ENCODE measurements at places on chromosomes 6 and 20.

GRCh38 chr6:147615659-147616456, 107.4 kb downstream of the SAMD5 start:
- DNase-seq, result no peak

- no peak for DNase-seq
These were observed 19.7 kb downstream of the BTN2A1 start for GRCh38 chr6:26477426-26477825.

GRCh38 chr6:117303323-117303722, 38.0 kb downstream of the VGLL2 start:
- DNase-seq, result no peak

DNA sequence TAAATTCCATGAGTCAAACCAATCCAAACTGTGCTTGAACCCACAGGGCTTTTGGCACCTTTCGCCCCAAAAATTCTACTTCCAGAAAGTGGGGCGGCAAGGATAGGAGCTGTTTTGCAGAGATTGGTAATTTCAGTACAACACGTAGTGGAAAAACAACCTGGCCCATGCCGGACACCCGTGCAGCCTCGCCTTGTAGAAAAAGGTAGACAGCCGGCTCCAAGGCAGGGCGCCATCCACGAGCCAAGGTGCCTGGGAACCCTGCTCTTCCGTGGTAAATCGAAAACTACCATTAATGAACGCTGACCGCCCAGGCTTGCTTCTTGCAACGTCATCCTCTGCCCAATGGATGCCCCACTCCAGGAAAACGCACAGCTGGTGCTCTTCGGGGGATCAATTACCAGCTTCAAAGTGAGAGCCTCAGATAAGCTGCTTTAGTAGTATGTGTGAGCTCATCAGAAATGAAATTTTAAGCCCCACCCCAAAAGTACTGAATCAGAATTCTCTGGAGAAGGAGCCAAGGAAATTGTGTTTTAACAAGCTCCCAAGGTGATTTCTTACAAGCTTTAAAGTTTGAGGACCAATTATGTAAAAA, 1.8 kb downstream of the OOEP start:
- DNase-seq, result no peak

DNA sequence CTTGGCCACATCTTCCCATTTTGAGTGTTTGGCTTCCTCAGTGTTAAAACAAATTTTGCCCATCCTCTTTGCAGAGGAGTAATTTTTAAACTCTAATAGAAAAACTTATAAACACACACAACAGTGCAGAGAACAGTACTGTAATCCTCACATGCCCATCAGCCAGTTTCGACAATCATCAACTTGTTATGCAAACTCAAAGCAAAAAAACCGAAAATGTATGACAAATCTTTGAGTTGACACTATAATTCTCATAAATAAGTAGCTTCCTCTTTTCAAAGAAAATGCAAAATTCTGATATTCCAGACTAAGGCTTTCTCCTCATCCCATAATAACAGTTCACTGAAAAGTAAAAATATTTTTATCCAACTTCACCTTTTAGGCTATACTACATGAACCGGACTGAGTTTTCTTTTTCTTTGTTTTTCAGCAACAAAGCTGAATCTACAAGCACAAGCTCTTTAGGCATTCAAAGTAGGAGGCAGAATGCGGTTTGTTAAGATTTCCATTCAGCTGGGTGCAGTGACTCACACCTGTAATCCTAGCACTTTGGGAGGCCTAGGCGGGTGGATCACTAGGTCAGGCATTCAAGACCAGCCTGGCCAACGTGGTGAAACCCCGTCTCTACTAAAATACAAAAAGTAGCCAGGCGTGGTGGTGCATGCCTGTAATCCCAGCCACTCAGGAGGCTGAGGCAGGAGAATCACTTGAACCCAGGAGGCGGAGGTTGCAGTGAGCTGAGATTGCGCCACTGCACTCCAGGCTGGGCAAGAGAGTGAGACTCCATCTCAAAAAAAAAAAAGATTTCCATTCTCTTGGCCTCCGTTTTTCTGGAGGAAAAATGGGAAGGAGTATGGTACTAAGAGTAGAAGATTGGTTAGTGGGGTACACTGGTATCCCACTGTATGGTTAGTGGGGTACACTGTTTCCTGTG, 74.8 kb downstream of the GCNT2 start:
- no peak for DNase-seq

GRCh38 chr6:163958646-163959045, 544.1 kb downstream of the QKI start:
- no peak for DNase-seq

GRCh38 chr20:54620611-54621010, 145.2 kb downstream of the DOK5 start:
- no peak for DNase-seq

DNA sequence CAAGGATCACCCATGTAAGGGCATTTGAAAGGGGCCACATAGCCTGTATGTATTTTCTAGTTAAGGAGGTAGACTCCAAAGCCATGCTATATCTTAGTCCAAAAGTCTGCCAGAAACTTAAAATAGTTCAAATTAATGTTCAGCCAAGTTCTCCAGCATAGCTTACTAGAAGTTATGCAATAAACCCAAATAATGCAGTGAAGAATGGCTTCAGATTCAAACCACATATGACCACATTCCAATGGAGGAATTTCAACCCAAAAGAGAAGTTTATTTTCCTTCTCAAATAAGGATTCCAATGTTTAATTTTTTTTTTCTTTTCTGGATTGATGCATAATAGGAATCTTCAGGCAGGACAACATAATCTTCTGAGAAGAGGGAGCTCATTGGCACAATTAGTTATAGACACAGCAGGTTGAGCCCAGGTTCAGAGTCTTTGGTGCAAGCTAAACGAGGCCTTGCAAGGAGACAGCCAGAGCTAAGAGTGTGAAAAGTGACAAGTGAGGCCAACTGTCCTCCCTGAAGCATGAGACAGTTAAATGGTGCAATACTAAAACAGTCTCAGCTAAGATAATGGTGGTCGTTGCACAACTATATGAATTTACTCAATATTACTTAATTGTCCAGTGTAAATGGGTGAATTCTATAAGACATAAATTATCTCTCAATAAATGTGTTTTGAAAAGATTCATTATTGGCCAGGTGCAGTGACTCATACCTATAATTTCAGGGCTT, 598.8 kb upstream of the CDH4 start:
- no peak for DNase-seq

GRCh38 chr6:123415844-123416468, 220.8 kb downstream of the TRDN start:
- no peak for DNase-seq

DNA sequence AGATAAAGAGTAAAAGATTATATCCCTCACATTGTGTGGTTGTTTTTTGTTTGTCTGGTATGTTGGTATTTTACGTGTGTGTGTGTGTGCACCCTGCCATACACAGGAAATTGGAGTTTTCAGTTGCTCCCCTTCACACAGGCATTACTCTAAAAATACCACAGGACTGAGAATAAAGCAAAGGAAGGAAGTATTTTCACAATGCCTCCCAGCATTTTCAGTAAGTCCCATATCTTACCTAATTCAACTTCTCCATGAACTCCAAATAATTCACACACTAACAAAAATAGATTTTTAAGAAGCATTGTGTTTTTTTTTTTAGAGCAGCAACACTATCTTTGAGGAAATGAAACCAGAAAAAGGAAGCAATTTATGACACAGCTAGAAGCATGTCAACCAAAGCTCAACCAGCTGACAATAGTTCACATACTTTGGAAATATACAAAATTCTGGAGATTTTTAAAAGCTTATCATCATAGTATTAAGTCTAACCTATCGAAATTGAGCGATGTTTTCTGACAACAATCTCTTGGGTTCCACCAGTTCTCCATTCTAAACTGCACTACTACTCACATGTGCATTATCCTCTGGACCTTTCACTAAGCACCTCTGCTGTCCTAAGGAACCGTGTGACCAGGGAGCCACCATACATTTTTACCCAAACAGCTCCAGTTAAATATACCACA, 2.1 kb downstream of the UBE2J1 start:
- DNase-seq, result no peak

DNA sequence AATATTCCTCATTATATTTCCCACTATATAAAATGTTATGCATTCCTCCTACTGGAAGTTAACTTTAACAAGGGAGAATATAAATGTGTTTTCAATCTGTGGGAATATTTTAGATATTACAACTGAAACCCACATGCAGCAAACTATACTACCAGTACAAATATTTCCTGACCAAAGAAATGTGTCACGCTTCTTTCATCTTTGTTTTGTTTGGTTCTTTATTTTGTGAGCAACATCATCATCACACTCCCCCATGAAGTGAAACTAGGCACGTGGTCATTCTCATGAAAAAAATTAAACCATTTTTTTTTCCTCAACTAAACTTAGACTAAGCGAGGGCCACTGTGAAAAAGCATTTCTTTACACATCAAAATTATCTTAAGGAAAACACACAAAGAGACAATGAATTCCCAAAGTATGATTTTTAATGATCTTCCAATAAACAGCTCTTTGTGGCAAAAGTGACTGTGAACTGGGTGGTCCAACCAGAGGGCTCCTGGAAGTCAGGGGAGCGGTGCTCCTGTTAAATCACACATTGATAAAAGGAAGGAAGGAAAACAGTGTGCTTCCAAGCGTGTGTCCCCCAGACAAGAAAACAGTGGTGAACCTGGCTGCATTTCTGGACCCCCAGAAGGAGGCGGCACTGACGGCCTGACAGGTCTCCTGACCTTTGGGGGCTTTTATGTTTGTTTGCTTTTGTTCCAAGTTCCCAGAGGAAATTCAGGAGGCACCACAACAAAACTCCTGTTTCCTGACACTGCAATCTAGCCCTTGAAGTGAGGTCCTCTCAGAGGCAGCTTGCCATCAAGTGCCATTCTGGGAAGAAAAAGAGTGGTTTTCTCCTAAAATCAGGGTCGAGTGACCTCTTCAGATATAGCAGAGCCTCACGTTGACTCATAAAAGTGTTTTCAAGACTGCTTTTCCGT, 166.8 kb upstream of the FOXQ1 start:
- no peak for DNase-seq

DNA sequence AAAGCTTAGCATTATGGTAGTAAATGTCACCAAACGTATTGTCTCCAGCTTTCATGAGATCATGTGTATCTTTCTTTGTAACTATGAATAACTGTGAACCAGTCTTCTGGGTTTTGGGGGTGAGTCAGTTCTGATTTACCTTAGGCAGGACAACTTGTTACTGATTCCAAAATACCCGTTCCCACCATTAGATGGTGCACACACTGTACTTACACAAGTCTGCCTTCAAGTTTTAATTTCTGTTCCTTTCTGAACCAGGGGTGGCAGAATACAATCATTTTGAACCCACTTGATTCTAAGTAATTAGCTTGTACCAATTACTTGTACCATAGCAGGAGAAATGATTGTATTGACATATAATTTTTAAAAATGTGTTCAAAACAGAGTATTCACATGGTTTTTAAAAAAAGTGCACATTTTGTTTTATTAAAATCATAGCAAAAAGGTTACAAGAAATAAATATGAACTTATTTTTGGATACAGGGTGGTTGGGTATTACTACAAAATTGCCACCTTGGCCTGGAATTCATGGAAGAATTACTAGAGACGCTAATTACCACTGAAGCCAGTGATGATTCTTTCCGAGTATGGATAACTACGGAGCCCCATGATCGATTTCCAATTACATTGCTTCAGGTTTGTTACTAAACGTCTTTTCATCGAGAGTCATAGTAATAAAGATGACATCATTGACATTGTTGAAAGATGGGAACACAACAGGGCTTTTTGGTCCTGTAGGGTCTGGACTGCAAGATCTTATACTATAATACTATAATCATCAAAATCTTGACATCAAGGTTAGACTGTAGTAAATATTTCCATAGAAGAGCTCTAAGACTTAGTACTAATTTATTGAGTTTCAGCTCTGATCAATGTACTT, 75.2 kb upstream of the GLP1R start:
- DNase-seq, result no peak

- no peak for DNase-seq
These were observed 17.9 kb downstream of the GCM1 start for GRCh38 chr6:53130569-53131290.

DNA sequence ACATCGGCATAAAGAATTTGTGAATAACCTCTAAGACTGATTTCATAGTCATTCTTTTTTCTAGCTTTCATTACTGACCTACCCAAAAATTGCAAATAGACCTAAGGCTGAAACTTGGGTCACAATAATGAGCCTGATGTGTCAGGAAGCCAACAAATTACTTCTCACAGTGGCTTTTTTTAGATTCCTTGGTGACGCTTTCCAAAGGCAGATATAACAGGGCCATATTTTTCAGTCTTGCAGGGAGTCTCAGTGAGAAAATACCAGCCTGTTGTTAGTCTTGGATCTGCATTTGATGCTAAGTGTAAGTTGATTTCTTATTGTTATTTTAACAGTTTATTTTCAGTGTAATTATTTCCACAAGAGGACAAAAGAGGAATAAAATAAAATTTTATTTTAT, 179.7 kb downstream of the KHDC1L start:
- DNase-seq, result no peak

DNA sequence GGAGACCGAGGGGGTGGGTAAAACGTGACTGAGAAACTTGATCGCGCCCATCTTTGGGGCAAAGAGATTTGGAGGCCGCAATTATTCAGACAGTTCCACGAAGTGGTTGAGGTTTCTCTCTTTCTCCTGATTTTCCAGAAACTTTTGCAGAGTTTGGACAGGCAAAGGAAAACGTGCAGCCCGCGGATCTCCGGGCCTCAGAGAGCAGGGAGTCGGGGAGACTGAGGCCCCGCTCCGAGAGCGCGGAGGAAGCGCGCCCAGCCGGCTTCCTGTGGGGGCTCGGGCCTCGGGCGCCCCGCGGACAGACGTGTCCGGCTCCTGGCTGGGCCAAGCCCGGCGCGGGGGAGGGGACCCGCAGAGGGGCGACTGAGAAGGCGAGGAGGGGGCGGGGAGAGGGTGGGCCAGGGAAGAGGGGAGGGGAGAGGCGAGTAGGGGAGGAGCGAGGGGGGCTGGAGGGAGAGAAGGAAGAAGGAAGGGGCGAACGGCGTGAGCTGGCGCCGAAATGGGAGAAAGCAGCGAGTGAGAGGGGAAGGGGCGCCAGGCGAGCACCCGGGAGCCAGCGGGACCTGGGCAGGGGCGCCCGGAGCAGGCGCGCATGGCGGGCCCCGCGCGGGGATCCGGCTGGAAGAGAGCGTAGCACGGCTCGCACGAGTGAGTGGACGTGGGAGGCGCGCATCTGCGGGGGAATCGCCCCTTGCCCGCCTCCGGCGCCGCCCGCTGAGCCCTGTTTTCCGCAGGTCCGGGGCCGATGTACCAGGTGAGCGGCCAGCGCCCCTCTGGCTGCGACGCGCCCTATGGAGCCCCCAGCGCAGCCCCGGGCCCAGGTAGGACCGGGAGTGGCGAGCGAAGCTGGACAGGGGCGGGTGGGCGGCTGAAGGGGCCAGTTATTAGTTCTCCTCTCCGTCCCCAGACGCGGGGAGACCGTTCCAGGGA, at the start of gene MDFI:
Gene MDFI, plus strand, starts transcription at position 467 of the 933 bp plus-strand sequence. Its CDS starts 282 bp downstream, at position 749.
- no peak for DNase-seq

All from central memory CD8-positive, alpha-beta T cell (primary cell).